ENCODE measurements at places on chromosomes 13 and 19.

- DNase-seq = no peak
These were observed 71.6 kb upstream of the SLITRK1 start for GRCh38 chr13:83953916-83954315.

DNA sequence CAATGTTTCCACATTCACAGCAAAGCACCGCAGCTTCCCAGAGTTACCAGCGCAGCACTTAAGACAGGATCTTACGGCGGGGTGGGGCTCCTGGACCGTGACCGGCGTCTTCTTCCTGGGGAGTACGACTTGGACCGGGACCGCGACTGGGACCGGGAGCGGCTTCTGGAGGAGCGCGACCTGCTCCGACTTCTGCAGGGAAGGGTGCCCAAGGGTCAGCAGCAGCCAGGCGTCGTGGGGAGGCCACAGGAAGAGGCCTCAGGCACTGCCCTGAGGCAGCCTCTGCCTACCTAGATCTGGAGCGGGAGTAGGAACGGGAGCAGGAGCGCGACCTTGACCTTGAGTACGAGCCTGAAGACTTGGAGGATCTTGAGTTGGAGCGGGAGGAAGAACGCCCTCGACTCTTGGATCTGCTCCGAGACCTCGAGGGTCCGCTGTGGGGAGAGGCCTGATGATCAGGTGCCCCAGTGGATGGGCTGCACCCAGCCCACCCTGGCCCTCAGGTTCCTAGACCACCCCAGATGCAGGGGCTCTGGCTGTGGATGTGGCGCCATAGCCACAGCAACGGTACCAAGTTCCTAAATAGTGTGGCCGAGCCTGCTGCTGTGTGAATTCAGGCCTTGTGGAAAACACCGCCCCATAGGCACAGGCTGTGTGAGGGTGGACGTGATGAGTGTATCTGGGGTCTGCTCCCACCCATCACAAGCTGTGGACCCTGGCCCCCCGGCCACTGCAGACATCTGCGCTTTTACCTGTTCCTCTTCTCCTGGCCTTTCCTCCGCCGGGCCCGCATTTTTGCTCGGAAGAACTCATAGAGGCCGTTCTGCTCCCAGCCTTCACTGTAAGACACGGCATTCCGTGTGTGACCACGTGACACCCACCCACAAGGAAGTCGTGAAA lies 21.9 kb downstream of the CHERP start:
- DNase-seq = no peak

DNA sequence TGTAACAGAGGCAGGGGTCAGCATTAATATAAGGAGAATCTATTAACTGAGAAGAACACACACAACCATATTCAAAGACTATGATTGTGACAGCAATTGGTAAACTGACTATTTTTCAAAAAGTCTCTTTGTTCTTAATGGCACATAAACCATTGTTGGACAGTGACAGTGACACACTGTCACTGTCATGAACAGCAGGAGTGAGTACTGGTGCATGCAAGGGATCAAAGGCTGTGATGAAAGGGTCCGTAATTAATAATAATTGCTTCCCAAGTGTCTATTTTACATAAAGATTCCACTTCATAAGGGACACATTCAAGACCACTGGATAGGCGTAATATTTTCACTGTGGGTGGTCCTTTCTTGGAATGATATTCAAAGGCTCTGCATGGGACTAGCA lies 50.7 kb downstream of the LHFPL6 start:
- DNase-seq = peak; percentile 35

GRCh38 chr19:31351056-31351854 lies 2.0 kb upstream of the TSHZ3 start:
- DNase-seq = no peak

DNA sequence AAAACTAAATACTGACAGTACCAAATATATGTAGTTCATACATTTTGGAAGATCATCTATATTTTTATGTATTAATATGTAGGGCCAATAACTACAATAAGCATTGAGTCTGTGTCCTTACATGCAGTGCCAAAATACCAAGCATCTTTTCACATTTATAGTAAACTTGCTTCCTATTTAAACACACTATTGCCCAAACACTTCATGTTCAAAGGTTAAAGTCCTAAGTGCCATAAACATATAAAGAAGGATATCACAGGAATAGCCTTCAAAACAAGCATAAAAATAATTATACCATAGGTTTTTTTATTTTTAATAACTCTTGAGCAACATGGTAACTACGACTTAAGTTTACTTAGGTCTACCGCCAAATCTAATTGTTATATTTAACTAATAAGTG lies 27.1 kb downstream of the EXOSC8 start:
- no peak for DNase-seq

DNA sequence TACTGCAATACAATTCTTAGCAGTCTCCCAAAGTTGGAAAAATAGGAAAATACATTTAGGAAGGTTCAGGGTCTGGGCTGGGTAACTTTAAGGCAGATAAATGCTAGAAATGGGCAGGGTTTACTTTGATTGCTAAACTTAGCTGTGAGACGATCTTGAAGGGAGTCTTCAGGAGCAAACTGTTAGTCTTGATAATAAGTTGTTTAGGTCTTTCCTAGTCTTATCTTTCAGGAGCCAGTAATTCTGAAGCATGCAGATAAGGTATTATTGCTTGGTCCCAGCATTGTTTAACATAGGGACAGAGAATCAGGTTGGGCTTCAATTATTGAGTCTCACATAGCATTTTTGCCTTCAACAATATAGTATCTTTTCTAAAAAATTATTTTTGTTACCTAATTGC lies 262.4 kb upstream of the MIR17HG start:
- no peak for DNase-seq

GRCh38 chr13:33624740-33625139 lies 193.2 kb upstream of the RFC3 start:
- no peak for DNase-seq

GRCh38 chr19:19362075-19362474 lies 41.4 kb downstream of the MAU2 start:
- no peak for DNase-seq

GRCh38 chr13:110129076-110129475 lies 177.9 kb downstream of the COL4A1 start:
- no peak for DNase-seq

- no peak for DNase-seq
These were observed 4.1 kb downstream of the ARHGEF1 start for GRCh38 chr19:41886761-41887710.

DNA sequence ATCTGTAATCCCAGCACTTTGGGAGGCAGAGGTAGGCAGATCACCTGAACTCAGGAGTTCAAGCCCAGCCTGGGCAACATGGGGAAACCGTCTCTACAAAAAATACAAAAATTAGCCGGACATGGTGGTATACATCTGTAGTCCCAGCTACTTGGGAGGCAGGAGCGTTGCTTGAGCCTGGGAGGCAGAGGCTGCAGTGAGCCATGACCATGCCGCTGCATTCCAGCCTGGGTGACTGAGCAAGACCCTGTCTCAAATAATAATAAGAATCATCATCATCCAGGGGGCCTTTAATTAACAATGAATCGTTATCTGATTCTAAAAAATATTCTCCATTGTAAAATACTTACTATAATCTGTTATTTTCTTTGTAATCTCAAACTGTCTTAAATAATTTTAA lies 283.4 kb downstream of the DACH1 start:
- no peak for DNase-seq

DNA sequence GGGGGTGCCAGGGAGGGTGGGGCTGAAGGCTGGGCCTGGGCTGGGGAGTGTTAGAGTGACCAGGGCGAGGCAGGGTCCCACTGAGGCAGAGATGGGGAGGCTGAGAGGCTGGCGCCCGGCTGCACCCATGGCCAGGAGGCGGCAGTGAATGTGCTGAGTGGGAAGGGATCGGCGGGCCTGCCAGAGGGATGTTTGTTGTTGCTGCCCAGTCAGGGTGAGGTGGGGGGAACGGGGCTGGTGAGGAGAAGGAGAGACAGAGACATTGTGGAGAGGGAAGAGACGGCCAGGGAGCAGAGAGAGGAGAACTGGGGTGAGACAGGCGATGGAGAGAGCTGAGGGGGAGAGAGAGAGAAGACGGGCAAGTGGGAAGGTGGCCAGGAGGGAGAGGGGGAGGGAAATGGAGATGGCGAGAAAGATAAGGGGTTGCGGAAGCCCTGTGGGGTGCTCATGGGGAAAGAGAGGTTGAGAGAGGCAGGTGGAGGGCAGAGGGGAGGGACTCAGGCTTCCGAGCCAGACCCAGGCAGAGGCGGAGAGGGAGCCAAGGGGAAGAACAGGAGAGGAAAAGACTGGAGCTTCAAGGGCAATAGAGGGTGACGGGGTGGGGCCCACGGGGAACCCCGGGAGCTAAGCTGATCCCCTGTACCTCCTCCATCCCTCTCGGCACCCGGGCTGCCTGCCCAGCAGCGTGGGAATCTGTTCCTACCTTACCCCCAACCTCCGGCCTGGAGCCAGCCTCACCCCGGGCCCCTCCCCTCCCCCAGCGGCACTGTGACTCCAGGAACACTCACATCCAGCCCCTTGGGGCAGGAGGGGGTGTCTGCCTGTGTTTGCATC lies 690 bp upstream of the B3GNT8 start:
- no peak for DNase-seq

GRCh38 chr13:96377835-96378234 lies 287.9 kb downstream of the HS6ST3 start:
- no peak for DNase-seq

DNA sequence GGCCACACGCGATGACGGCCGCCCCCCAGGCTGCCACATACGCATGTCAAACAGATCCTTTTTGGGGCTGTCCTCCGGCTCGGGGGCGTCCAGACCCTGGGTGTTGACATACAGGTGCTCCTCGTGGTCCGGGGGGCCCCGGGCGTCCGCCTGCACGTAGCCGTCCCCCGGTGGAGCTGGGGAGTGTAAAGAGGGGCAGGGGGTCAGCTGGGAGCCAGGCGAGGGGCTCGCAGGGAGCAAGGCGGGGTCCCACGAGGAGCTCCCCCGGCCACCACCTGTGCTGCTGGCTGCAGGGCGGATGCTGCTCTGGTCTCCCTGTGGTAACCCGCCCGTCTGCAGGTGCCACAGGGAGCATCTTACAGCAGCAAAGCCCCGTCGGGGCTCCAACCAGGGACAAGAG lies 16.1 kb upstream of the C2CD4C start:
- DNase-seq = no peak

DNA sequence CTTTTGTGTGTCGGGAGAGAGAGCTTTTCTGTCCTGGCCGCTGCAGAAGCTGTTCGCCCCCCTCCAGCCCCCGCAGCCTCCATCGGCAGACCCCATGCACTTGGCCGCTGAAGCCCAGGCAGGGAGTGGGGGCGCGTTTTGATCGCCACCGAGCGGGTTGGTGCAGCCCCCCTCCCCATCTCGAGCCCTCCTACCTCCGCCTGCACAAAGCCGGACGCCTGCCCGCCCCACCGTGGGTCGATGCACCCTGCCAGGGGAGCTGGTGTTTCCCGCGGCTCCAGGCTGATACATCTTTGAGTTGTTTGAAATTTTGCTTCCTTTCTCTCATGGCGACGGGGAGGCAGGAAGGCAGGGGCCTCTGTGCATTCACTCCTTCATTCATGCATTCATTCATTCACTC lies 16.4 kb upstream of the ONECUT3 start:
- DNase-seq = no peak

DNA sequence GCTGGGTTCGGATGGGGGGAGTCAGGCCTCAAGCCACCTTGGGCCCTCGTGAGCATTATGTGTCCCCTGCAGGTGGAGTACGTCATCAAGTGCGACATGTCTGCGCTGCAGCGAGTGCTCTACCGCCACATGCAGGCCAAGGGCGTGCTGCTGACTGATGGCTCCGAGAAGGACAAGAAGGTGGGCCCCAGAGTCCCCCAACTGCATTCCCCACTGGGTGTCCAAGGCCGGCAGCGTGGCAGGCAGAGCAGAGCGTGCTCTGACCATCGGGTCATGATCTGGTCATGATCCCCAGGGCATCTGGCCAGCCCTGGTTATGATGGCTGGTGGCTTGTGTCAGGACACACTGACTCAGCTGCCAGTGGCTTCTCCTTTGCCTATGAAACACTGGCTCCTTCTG lies 63.4 kb downstream of the SMARCA4 start:
- DNase-seq = no peak

- no peak for DNase-seq
These were observed 22.9 kb upstream of the ZNF507 start for GRCh38 chr19:32322541-32322940.

- no peak for DNase-seq
These were observed 2.6 kb downstream of the LENG1 start for GRCh38 chr19:54156953-54157352.

- no peak for DNase-seq
These were observed 36.1 kb downstream of the ZSWIM9 start for GRCh38 chr19:48206397-48207093.

GRCh38 chr13:108225440-108225839 lies 7.2 kb downstream of the ABHD13 start:
- no peak for DNase-seq

- no peak for DNase-seq
These were observed 41.6 kb downstream of the IFT88 start for GRCh38 chr13:20608438-20609020.

GRCh38 chr19:3980353-3981251 lies 4.7 kb downstream of the EEF2 start:
- no peak for DNase-seq

GRCh38 chr19:3836887-3837286 lies 32.0 kb downstream of the ZFR2 start:
- no peak for DNase-seq

- DNase-seq = no peak
These were observed 30.0 kb upstream of the KBTBD7 start for GRCh38 chr13:41224113-41225110.

- no peak for DNase-seq
These were observed 105.9 kb upstream of the GJB6 start for GRCh38 chr13:20337884-20338551.

DNA sequence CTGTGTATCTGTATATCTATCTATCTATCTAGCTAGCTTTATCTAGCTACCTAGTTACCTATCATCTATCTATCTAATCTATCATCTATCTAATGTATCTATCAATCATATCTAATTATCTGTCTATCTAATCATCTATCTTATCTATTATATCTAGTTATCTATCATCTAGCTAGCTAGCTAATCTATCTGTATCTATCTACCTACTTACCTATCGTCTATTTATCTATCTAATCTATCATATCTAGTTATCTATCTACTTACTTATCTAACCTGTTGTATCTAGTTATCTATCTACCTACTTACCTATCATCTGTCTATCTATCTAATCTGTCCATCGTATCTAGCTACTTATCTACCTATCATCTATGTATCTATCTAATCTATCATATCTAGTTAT lies 17.9 kb downstream of the VSTM1 start:
- DNase-seq = no peak

GRCh38 chr19:47430041-47430802 lies 10.9 kb upstream of the MEIS3 start:
- DNase-seq = no peak

DNA sequence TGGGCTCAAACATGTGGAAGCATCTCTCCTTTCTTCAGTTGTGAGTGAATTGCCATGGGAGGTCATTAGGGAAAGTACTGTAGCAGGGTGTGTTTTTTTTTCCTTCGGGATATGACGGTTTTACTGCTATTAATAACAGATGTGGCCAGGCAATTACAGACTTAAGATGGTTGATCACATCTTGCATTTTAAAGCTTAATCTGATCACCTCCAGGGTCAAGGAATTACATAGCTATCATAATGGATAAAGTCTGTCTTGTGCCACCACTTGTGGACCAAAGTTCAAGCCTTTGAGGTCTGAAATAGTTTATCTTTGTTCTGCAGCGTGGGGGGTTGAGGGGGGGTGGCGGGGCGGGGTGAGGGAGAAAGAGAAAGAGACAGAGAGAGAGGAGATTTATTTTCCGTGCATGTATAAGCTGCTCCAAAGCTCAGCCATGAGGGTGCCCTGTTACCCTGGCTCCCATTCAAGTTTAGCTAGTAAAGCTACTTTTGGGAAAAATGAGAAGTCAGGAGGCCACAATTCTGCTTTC lies 5.5 kb upstream of the SERP2 start:
- DNase-seq = no peak

- DNase-seq = no peak
These were observed 167.6 kb downstream of the B3GLCT start for GRCh38 chr13:31367410-31367809.
